NCI-H446 treated with DMSO at 0.1 percent for 48 hours (cell line): ENCODE measurements at places on chromosomes 6 and 20.

DNA sequence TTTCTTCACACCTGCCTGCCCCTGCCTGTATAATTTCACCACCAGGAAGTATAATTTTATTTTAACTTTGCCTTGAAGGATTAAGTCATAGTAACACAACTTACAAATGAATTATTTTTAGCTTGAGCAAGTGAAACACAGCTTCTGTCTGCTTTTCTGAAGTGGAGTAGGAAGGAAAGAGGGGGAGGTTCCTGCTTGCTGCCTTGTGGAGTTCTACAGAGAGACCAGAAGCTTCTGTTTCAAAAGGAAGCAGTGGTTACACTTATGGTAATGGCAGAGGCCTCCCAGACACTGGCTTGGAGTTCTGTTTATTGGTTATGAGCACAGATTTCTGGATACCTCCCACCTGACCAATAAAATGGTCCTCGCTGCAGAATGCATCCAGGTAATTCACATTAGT is 159.6 kb downstream of the TMEM200A start:
- no peak for DNase-seq

DNA sequence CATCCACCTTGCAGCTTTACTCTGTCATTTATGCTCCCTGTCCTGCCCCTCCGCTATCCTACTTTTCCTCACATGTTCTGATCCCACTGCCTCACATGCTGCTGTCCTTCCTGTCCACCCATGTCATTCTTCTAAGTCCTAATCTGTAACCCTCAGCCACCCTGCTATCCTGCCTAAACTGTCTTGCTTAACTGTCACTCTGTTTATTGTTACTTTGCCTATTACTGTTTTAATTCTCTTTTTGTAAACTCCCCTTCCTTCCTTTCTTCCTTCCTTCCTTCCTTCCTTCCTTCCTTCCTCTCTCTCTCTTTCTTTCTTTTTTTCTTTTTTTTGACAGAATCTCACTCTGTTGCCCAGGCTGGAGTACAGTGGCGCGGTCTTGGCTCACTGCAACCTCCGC is 1.4 kb downstream of the CUL9 start:
- no peak for DNase-seq

GRCh38 chr6:11613858-11614257 is 76.3 kb downstream of the TMEM170B start:
- no peak for DNase-seq

- DNase-seq, result no peak
Observed at GRCh38 chr20:62238569-62239277, 402 bp downstream of the OSBPL2 start.

DNA sequence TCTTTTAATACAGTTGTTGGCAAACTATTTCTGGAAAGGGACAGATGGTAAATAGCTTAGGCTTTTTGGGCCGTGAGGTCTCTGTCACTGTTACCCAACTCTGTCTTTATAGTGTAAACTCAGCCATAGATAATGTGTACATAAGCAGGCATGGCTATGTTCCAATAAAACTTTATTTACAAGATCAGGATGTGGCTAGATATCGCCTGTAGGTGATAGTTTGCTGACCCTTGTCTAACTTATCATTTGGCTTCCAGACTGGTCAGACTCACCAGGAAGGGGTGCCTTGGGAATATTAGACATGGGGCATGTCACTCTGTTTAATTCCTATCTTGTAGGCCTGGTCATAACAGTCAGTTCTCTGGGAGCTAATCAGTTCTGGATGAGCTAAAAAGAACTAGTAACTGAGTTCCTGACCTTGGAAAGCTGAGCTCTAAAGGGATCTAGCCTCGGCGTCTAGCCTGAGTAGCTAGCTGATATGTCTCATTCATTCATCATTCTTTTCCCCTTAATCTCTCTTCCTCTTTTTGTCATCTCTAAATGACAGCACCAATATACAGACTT is 163.6 kb downstream of the SLC16A10 start:
- no peak for DNase-seq

- no peak for DNase-seq
Observed at GRCh38 chr20:33673410-33674293, 576 bp downstream of the NECAB3 start.

- no peak for DNase-seq
Observed at GRCh38 chr6:3159805-3160781, 2.7 kb upstream of the TUBB2A start.

DNA sequence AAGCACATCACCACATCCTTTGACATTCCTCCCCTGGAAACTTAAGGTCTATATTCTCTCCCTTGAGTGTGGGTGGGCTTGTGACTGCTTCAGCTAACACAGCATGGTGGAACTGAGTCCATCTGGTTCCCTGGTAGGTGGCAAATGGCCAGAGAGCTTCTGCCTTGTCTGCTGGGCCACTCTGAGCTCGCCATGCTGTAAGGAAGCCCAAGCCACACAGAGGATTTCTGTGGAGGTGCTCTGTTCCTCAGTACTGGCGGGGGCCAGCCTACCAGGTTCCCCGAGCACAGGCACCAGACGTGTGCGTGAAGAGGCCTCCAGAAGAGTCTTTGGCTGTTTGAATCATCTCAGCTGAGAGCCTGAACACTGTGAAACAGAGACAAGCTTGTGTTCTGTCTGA is 41.6 kb upstream of the PMEPA1 start:
- no peak for DNase-seq

DNA sequence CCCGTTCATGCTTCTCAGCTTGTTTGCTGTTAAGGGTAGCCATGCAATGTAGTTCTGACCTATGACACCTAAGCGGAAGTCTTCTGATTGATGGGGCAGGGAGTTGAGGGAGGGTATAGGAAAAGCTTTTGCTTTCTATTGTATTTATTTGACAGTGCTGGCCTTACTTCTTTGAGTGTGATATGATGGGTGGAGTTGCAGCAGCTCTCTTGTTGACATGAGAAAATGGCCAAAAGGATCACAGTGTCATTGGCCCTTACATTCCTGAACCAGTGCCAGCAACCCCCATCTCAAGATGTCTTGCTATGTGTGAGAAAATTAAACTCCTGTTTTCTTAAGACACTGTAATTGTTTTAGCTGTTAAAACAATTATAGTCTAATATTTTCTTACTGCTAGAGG is 117.5 kb downstream of the SAMD5 start:
- DNase-seq, result no peak

DNA sequence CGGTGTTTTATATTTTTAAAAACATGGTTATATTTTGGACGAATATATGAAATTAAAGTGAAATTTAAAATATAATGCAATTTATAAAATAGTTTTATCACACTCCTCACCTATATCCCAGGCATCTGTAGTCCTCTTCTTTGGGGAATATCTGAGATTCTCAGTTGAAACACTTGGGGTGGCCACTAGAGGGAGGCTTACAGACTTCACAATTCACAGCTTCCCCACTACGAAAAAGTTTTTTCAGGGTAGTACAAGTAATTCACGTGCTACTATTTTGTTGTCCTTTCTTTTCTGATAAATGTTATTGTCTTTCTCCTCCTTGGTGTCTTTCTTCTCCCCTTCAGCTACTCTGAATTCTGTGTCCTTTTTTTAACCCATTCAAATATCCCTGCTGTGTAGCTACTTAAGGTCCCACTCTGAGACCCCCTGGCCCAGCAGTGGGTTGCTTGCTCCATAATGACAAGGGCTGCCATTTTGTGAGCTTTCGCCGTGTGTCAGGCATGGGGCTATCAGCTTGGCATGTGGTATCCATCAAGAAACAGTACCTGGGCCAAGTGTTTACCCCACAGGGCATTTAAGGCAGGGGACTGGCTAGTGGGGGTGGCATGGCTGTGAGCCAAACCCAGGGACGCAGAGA is 43.6 kb upstream of the PHACTR3 start:
- no peak for DNase-seq

DNA sequence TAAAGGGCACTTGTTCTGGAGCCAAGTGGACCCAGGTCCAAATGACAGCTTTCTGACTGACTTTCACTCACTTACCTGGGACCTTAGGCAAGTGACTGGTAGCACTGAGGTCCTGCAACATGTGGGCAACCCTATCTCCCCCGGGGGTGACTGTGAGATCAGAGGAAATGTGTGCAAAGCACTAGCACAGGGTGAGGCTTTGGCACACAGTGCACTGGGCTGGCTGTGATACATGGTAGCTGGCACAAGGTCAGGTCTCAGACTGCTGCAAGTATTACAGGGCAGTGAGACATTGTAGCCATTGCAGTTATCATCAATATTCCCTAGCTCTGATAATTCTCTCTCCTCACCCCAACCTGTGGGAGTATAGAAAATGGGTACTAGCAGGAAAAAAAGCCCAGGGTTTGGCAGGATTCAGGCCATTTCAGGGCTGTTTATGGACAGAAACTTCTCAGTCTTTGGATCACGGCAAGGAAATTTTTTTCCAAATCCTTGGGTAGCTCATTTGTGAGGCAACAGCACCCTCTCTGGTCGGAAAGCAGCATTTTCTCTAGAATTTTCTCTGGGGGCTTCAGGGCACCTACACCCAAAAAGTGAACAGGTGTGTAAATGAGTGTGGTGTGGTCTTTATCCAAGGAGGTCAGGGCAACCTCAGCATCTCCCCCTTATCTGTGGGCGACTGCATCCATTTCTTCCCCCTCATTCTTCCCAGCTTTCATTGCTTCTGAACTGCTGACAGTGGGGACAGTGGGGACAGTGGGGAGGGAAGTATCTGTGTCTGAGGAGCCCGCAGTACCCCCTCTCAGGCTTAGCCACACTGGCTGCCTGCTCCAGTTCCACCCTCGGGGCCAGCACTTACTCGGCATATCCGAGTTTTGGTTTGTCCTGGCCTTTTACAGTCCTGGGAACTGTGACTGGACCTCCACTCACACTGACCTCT is 148.7 kb upstream of the PHACTR3 start:
- DNase-seq, result peak; percentile 28

DNA sequence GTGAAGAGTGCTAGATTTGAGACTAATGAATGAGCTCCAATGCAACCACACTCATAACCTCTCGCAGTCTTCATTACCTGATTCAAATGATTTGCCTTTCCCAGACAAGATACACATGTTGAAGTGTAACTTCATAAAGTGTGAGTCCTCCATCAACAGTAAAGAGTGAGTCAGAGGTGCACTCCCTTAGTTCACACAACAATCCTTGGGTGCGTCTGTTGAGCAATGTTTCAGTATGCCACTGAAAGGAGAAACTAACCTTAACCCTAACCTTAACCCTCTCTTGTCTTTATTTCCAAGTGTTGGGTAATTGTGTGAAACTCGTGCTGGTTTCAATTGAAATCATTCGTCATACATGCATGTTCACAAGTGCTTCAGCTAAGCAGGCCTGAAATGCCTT is 21.0 kb upstream of the RIN2 start:
- DNase-seq, result no peak

GRCh38 chr6:110614106-110614505 is 137.7 kb upstream of the SLC22A16 start:
- no peak for DNase-seq

DNA sequence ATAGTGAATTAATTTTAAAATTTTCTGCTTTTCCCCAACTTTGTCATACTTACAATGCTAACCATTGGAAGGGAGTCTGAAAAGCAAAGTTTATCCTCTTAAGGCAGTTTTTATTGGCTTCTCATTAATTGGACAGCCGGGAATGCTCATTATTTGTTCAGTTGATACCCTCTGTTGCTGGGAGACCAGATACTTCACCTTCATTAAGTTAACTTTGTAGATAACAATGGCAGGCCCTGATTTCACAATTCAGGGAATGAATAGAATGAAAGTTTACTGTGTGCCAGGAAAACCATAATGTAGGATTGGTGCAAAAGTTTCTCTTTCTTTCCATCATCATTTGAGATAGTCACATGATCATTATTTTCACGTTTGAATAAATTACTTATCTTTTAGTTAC is 49.0 kb downstream of the COL19A1 start:
- no peak for DNase-seq

DNA sequence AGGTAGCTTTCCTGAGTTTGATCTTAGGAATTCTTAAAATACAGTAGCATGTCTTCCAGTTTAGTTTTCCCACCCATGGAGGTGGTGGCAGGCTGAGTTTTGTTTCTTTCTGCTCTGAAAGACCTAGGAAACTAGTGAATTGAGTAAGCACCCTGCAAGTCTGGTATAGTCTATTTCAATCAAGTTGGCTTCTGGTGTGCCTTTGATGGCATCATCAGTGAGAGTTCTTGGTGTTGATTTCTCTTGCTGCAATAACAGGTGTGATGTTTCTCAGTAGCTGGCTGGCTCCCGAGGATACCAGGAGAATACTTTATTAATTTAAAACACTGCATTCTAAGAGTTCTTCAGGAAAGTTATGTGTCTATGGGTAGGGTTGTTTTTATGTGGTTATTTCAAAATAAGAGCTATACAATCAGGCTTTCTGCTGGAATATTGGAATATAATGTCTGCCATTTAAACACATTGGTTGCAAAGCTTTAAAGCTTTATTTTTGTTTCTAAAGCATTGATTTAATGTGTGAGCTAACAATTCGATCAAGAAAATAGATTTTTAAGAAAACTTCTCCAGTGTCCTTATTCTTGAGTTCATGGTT is 19.0 kb downstream of the VAPB start:
- no peak for DNase-seq

DNA sequence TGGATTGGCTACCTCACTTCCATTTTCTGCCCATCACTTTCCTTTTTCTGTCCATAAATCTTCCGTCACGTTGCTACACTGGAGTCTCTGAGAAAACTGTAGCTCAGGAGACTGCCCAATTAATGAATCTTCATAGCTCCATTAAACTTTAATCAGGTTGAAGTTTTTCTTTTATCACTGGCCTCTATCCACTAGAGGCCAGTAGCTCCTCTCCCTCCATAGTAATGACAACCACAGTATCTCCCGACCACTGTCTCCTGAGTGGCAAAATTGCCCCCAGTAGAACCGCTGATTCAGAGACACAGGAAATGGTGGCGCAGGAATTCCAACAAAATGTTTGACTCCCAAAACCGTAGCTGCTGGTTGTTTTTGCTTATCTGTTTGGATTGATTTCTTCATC is 18.4 kb upstream of the DOK5 start:
- no peak for DNase-seq

DNA sequence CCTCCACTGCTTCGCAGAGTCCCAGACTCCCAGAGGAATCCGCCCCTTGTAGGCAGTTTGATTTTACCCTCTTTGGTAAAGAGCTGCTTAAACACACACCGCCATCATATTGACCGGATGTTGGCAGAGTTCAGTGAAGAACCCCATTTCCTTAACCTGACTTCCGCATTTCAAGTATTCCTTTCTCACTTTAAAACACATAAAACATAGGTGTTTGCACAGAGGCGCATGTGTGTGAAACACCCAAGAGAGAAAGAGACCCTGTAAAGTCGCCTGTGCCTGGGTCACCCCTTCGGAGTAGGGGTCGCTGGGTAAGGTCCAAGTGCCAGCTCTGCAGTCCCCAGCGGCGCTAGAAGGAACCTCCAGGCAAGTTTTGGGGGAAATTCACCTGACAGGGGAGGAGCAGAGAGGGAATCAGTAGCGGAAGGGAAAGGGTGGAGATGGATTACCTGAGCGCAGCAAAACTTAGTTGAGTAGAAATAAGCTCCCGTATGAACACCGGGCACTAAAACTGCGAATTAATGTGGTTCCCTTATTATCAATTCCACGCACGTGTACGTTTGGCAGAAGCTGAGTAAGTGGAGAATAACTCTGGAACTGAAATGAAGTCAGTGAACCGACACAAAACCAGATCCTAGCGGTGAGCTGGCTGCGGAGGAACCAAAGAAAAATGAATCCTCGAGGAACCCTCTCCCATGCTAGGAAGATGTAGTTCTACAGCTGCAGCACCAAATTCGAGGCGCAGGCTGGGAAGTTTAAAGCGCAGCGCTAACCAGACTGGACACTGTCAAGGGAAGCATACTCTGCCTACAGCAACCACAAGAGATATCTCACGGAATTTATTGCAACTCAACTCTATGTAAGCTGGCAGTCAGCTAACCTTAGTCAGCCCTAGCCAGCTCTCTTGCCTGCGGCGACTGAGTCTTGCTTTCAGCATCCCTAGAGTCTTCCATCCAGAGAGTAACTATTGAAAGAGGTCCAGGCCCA is 3.5 kb upstream of the HTR1B start:
- DNase-seq, result no peak

GRCh38 chr6:150925976-150926375 is 60.5 kb downstream of the MTHFD1L start:
- DNase-seq, result no peak
